ENCODE measurements at places on chromosomes 12 and 14.

DNA sequence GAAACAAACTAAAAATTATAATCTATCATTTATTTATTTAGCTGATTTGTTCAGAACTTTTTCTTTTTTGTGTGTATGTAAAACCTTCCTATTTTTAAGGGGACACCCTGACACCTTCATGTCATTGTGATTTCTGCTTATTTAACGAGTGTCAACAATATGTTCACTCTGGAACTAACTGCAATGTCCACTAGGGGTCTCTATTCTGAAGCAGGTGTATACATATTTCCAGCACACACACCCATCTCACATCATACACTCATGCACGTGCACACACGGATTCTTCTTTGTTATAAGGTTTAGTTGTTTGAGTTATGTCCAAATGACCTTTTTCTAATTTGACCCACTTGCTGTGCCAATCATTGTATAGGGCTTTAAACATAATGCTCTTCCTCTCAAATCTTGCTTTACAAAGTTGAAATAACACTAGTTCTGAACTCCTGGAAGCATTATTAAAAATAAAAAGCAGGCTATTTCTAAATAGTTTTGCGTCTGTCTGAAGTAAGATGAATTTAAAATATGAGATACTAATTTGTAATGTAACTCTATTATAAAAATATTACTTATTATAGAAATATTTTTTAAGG is 15.5 kb downstream of the E2F7 start:
- peak; percentile 56 for DNase-seq

DNA sequence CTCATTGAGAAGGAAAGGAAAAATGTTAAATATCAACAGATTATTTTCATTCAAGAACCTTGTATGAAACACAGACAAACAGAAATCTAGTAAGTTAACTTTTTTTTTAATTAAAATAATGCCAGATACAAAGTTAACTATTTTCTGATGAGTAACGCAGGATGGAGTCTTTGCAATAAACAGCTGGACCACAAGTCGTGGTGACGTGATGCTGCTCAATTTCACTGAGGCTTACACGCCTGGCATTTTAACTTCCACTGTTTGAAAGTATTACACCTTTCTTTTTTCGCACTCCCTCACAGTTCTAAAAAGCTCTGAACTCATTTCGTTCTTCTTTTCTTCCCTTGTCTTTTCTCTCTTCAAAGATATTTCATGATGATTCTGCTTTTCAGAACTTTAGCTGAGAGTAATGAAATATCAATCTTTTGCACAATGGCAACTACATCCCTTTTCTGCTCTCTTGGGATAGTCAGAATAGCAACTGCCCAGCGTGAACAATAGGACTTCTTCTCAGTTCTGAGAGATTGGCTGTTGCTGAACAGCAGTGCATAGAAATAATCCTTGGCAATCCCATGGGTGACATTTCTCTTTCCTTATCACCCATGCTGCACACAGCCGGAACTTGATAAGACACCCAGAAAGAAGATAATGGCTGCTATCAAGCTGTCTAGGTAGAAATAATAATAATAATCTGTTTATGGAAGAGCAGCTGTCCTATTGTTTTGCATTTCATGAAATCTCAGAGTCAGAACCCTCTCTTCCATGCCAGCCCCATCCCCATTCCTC is 160.5 kb downstream of the BTG1 start:
- DNase-seq, result no peak

DNA sequence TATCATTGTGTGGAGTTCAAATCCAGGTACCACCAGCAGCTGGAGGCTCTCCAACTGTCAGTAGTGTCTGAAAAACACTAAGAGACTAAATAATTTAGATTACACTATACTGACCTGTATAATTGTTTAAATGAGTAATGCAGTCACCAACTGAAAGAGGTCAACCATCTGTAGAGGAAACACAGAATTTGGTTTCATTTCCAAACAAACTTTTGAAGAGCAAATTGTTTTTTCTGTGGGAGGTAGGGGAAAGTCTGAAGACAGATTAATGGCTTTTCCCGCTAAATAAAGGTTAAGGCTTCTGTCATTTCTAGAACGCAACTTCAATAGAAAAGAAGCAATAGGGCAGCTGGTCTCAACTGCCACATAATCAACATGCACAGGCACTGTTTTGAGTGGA is 462.6 kb downstream of the PRKD1 start:
- no peak for DNase-seq

GRCh38 chr14:105685003-105685402 is 158.6 kb downstream of the TMEM121 start:
- no peak for DNase-seq

DNA sequence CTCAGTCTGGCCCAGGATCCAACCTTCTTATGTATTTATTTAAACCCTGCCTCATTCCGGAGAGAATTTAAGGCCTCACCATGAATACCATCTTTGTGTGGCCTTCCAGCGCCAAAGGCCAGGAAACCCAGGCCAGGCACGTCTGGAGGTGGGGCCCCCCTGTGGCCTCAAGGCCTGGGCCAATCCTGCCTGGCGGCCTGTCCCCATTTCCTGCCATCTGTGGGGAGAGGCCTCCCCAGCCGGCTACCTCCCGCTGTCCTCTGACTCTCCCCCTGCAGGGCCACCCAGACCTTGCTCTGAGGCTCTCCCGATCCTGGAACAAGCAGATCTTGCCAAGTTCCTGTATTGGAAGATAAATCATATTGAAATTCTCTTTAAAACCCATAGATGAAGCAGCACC is 37.4 kb upstream of the MEG3 start:
- no peak for DNase-seq

DNA sequence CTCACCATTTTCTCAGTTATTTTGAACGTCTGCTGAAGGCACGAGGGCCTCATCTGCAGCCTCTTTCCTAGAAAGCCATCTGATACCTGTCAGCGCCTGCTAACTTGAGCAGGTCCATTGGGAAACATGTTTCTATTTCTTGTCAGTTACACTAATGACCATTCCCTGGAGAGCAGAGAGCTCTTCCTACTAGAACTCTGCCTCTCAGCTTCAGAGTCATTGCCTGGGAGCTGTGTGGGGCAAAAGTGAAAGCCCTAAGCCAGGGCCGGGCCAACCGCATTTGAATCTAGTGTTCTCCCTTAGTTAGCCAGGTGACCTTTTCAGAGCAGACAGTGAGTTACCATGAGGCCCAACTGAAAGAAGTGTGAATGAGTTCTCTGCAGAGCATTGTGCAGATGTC is 135.8 kb downstream of the EML1 start:
- no peak for DNase-seq

DNA sequence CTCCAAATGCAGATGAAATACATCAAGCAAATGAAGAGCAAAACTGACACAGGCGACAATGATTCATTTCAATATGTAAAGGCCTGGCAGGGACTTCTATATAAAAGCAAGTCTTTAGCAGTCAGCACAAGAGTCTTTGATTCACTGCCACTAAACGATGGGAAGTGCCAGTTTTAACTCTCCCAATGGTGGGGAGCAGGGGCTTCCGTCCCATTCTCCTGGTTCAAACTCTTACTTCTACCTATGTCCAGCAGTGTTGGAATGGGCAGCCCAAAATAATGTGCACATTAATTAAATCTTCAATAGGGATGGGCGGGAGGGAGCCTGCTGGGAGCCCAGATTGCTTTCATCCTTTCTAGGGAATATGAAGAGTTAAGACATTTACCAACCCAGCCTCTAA is 97.5 kb upstream of the MDM1 start:
- no peak for DNase-seq

DNA sequence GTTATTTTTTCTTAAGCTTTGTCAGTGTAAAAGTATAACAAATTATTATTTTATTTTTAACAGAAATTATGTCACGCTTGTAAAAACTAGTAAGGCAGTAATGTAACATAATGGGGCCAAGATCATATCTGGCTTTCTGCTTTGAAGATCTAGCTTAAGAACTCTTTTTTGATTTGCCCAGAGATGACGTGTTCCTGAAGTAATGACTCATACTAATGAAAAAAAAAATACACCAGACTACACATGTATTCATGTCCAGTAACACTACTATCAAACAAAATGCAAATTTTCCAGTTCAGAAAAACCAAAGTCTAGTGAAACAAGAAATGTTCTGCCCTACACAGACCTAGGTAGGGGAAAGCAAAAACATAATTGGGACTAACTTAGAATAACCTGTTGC is 432.2 kb upstream of the ATXN7L3B start:
- no peak for DNase-seq

All from NCI-H1105 (cell line).